ENCODE measurements at places on chromosomes 2 and 18. TPM values are rescaled to one million over a fixed set of nuclear protein-coding genes. Genes with fewer than 3 reads are reported as not detected.

The NT5C1B gene
- total RNA-seq, result not detected

The SPATA3 gene
- total RNA-seq, result not detected

The NEDD4L gene
- 8.5 TPM for total RNA-seq

The ASB3 gene
- total RNA-seq, result 31.8 TPM

The SPDYA gene
- 0.32 TPM for total RNA-seq

The MSTN gene
- total RNA-seq, result not detected

The GNAL gene
- total RNA-seq, result 0.15 TPM

The KLHL14 gene
- not detected for total RNA-seq

The SRD5A2 gene
- not detected for total RNA-seq

The LOXHD1 gene
- total RNA-seq, result not detected

The MAL gene
- total RNA-seq, result not detected

The PROKR1 gene
- total RNA-seq, result not detected

The IKZF2 gene
- total RNA-seq, result 0.32 TPM

The MEP1B gene
- not detected for total RNA-seq

The C2orf80 gene
- not detected for total RNA-seq

The GPBAR1 gene
- 0.15 TPM for total RNA-seq

The PLB1 gene
- total RNA-seq, result 0.30 TPM

The CCDC178 gene
- 1.2 TPM for total RNA-seq

The CTDP1 gene
- total RNA-seq, result 29.6 TPM

The CERKL gene
- total RNA-seq, result not detected

The TRABD2A gene
- 1.1 TPM for total RNA-seq

The CELF4 gene
- total RNA-seq, result not detected

The RGPD4 gene
- total RNA-seq, result not detected

The HNMT gene
- 10.4 TPM for total RNA-seq
